Natural killer cell treated with Interleukin-12 subunit alpha and Interleukin-12 subunit beta and Interleukin-15 and Interleukin-18, amount 100 ng/mL, for 72 hours (primary cell): ENCODE measurements at places on chromosomes 7 and 10.

GRCh38 chr10:118940386-118940785, 89.1 kb upstream of the NANOS1 start:
- no peak for DNase-seq

DNA sequence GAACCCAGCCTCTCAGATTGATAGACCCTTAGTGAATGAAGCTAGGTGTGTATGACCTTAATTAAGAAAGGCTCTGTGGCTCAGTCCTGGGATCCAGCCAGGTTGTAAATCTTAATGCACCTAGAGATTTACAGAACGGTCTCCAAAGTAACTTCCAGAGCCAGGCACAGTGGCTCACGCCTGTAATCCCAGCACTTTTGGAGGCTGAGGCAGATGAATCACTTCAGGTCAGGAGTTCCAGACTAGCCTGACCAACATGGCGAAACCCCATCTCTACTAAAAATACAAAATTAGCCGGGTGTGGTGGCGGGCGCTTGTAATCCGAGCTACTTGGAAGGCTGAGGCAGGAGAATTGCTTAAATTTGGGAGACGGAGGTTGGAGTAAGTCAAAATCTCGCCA, 24.3 kb downstream of the CALHM2 start:
- DNase-seq: no peak

- no peak for DNase-seq
Measured at GRCh38 chr7:92608380-92609322, 18.5 kb upstream of the FAM133B start.

DNA sequence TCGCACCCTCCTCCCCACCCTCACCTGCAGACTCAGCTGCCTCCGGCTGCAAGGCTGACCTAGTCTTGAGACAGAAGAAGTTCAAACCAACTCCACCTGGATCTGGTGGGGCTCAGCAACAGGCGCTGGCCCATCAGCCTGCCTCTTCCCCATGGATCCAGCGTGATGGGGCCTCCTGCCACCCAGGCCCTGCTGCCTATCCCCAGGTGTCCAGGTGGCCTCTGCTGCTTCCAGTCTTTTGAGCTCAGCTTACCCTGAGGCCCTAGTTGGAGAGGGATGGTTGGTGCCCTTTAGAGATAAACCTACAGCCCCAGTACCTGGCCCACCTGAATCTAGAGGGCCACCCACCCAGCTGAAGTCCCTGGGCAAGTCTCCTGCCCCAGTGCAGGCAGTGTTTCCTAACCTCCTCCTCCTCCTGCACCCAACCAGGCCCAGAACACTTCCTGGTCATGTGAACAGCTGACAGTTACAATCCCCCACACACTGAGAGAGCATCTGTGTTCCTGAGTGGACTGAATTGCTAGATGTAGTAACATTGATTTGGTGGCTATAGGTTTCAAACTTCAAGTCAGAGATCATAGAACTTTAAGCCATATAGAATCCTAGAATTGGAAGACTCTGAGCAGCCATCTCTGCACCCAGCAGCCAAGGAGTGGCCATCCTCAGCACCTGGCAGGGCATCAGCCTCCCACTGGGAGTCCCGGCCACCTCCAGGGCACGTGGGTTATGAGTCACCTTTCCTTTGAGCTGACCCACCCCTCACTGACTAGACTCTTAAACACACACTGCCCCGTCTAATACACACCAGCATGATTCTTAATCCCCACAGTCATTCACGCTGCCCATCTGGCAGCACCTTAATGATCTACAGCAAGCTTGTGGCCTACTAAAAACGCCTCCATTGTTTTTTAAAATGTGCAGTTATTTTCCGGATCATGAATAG, 51.9 kb downstream of the ALOX5 start:
- DNase-seq: no peak

DNA sequence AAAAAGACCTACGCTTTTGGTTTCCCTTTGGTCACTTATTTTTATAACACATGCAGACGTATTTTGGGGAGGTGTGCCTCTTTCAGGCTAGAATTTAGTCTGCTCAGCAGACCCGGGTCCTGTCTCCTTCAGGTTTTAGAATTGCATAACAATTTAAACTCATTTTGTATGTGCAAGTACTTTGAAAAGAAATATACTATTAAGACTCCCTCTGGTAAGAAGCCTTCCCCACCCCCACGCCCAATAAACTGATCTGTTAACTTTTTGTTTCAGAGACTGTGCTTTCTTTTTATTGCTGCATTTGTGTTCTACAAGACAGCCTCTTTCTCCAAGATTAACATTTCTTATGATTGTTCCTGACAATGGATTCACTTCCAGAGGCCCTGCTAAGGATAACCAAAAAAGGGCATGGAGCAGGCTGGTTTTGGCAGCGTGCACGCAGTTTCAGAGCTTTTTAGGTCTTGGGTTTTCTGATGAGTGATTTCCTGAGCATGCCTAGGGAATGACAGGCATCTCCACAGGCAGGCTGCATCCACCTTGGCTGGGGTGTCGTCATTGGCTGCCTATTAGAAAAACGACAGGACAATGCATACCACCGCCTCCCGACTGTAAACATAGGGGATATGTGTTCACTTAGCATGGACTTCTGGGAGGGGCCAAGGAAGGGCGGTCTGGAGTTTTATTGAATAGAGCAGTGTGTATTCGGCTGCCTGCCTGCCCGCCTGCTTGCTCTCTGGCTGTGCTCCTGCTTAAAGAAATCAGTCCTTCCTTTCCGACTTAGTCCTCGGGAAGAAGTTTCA, at the start of gene CALD1:
TSS of gene CALD1 (plus strand) at position 694 of the 800 bp plus-strand sequence. CDS start 88,100 bp downstream, outside the sequence.
- no peak for DNase-seq
